Suprapubic skin (tissue), 4 donors: ENCODE measurements at places on chromosomes 11 and 22.
A peak's percentile ranks its signal among the peaks of the same experiment; 100 is the strongest.

- DNase-seq: no peak
- no peak overlapping the region for H3K27ac ChIP-seq
- no peak overlapping the region for H3K4me3 ChIP-seq
- peaks cover 37% of the 10 kb centered on the region for H3K27me3 ChIP-seq
- H3K36me3 ChIP-seq: no peaks in the 10 kb centered on the region
- H3K4me1 ChIP-seq: no peaks in the 10 kb centered on the region
These were observed 23.9 kb upstream of the IGSF9B start for GRCh38 chr11:133980665-133981064.

- no peaks in the 10 kb centered on the region for H3K27me3 ChIP-seq
- H3K4me1 ChIP-seq: no peaks in the 10 kb centered on the region
- H3K36me3 ChIP-seq: peaks cover 22% of the 10 kb centered on the region
- no peak overlapping the region for H3K27ac ChIP-seq
These were observed 69.5 kb downstream of the PRCP start for GRCh38 chr11:82830746-82831145.

GRCh38 chr11:132892876-132893275 is 639.4 kb downstream of the OPCML start:
- no peak overlapping the region for H3K27ac ChIP-seq
- no peaks in the 10 kb centered on the region for H3K4me1 ChIP-seq
- no peak overlapping the region for H3K4me3 ChIP-seq
- no peak for DNase-seq
- no peaks in the 10 kb centered on the region for H3K36me3 ChIP-seq

DNA sequence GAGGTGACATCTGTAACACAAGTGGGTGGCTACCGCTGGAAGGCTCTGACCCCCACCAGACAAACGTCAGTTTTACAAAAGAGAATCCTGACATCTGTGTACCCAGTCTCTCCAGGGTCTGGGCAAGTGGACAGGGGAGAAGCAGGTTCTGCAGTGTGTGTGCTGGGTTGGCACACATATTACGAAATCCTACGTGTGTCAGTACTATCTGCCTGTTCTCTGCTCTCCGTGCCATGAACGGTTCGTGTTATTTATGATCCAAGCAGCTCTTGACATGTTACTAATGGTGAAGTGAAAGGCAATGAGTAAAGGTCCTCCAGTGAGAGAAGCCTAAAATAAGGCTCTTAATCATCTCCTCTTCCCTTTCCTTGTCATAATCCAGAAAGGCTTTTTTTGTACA is 201.5 kb upstream of the MTMR2 start:
- no peak overlapping the region for H3K27ac ChIP-seq
- H3K4me1 ChIP-seq: peaks cover 46% of the 10 kb centered on the region
- DNase-seq: no peak
- no peaks in the 10 kb centered on the region for H3K27me3 ChIP-seq

- peaks cover 9% of the 10 kb centered on the region for H3K36me3 ChIP-seq
- DNase-seq: no peak
- H3K4me3 ChIP-seq: no peak overlapping the region
- no peak overlapping the region for H3K27ac ChIP-seq
- peaks cover 15% of the 10 kb centered on the region for H3K4me1 ChIP-seq
These were observed 18.2 kb downstream of the USP28 start for GRCh38 chr11:113856966-113857759.

DNA sequence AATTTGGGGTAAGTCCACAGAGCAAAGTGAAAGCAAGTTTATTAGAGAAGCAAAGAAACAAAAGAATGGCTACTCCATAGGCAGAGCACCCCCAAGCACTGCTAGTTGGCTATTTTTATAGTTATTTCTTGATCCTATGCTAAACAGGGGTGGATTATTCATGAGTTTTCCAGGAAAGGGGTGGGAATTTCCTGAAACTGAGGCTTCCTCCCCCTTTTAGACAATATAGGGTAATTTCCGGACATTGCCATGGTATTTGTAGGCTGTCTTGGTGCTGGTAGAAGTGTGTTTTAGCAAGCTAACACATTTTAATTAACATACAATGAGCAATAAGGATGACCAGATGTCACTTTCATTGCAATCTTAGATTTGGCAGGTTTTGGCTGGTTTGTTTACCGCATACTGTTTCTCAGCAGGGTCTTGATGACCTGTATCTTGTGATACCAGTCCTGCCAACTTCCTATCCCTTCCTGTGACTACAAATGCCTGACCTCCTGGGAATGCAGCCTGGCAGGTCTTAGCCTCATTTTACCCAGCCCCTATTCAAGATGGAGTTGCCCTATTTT is 937 bp upstream of the C1QTNF6 start:
- peaks cover 47% of the 10 kb centered on the region for H3K4me1 ChIP-seq
- H3K4me3 ChIP-seq: peak overlapping the region; percentile 42
- H3K27ac ChIP-seq: peak overlapping the region; percentile 83

GRCh38 chr22:49281467-49282340 is 546.0 kb downstream of the BRD1 start:
- peaks cover 73% of the 10 kb centered on the region for H3K27me3 ChIP-seq
- H3K4me1 ChIP-seq: no peaks in the 10 kb centered on the region

- no peak overlapping the region for H3K4me3 ChIP-seq
- H3K4me1 ChIP-seq: no peaks in the 10 kb centered on the region
- no peak for DNase-seq
- no peak overlapping the region for H3K27ac ChIP-seq
These were observed 17.9 kb downstream of the IFITM10 start for GRCh38 chr11:1732418-1733008.

GRCh38 chr11:84390441-84391078 is 1104.4 kb upstream of the CCDC90B start:
- H3K4me3 ChIP-seq: no peak overlapping the region
- no peaks in the 10 kb centered on the region for H3K4me1 ChIP-seq
- H3K36me3 ChIP-seq: no peaks in the 10 kb centered on the region
- no peaks in the 10 kb centered on the region for H3K27me3 ChIP-seq
- no peak overlapping the region for H3K27ac ChIP-seq
- DNase-seq: no peak

DNA sequence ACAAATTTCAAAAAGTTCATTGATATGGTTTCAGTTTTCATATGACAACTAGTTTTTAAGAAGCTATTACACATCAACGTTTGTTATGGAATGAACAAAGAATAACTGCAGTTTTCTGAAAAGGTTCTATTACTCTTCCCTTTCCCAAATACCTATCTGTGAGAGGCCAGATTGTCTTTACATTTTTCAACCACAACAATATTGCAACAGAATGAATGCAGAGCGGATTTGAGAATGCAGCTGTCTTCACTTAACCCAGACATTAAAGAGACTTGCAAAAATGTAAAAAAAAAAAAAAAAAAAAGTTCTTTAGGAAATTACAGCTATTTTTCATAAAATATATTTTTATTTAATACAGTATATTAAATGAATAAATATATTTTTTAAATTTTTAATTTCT is 250.8 kb downstream of the DDX10 start:
- DNase-seq: no peak
- no peaks in the 10 kb centered on the region for H3K4me1 ChIP-seq
- no peaks in the 10 kb centered on the region for H3K27me3 ChIP-seq
- H3K36me3 ChIP-seq: no peaks in the 10 kb centered on the region
- no peak overlapping the region for H3K4me3 ChIP-seq

- no peak for DNase-seq
- no peaks in the 10 kb centered on the region for H3K4me1 ChIP-seq
- no peaks in the 10 kb centered on the region for H3K36me3 ChIP-seq
- no peak overlapping the region for H3K4me3 ChIP-seq
- no peak overlapping the region for H3K27ac ChIP-seq
- no peaks in the 10 kb centered on the region for H3K27me3 ChIP-seq
These were observed 146.5 kb downstream of the TTC17 start for GRCh38 chr11:43505171-43505570.

- DNase-seq: peak; percentile 20
- H3K4me3 ChIP-seq: no peak overlapping the region
- peak overlapping the region; percentile 58 for H3K27ac ChIP-seq
- H3K36me3 ChIP-seq: peaks cover 70% of the 10 kb centered on the region
- H3K4me1 ChIP-seq: peaks cover 15% of the 10 kb centered on the region
These were observed 16.4 kb downstream of the RPL27A start for GRCh38 chr11:8698917-8699441.

- no peaks in the 10 kb centered on the region for H3K4me1 ChIP-seq
- no peaks in the 10 kb centered on the region for H3K27me3 ChIP-seq
These were observed 84.7 kb upstream of the AKIP1 start for GRCh38 chr11:8826139-8826786.

DNA sequence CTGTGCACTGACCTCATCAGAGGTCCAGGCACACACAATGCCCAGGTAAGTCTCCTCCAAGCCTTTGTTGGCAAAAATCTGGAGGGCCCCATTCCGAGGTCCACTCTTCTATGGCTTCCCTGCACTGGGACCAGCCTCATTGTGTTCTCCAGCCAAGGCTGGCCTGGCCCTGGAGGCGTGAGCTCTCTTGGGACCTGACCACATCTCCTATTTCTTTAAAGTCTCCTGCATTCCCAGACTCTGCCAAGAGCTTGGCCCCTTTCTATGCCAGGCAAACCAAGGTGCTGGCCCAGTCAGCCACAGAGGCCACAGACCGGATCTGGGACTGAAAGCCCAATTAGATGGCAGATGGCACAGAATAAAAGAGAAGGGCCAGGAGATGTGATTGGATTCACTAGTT is 55.1 kb downstream of the C11orf58 start:
- no peak for DNase-seq
- H3K27me3 ChIP-seq: no peaks in the 10 kb centered on the region
- H3K27ac ChIP-seq: no peak overlapping the region

DNA sequence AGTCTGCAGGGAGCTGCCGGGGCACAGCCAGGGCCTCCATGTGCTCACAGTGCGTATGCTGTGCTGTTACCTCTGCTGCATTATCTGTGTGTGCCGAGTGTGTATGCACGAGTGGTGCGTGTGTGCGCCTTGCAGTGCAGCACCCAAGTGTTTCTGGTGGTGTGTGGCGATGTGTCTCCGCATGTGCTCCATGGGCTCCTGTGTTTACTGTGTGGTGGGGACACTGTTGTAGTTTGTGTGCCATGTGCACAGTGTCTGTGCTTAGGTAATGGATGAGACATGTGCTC is 31.4 kb downstream of the KCNC1 start:
- no peak for DNase-seq
- no peaks in the 10 kb centered on the region for H3K36me3 ChIP-seq
- no peaks in the 10 kb centered on the region for H3K4me1 ChIP-seq
- no peaks in the 10 kb centered on the region for H3K27me3 ChIP-seq
- H3K27ac ChIP-seq: no peak overlapping the region

GRCh38 chr11:62233730-62234129 is 8.3 kb upstream of the SCGB1D2 start:
- no peak overlapping the region for H3K27ac ChIP-seq
- H3K36me3 ChIP-seq: no peaks in the 10 kb centered on the region
- no peak overlapping the region for H3K4me3 ChIP-seq
- DNase-seq: no peak

- H3K4me3 ChIP-seq: no peak overlapping the region
- DNase-seq: no peak
- H3K36me3 ChIP-seq: no peaks in the 10 kb centered on the region
These were observed 14.1 kb downstream of the TBX1 start for GRCh38 chr22:19774628-19775027.

DNA sequence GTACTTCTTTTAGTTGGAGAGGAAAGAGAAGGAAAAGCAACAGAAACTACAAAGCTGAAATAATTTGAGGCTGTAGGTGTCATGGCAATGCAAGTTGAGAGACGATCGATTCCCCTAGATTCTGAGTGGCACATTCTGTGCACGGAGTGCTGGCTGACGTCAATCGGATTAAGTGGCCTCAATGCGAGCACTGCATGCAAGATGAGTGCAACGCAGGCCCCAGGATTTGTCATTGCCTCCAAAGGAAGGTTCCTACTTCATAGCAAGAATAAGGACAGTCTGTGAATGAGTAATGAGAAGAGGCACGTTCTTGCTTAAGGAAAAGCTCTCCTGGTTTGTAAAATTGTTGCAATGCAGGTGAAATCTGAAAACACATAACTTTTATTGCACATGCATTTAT is 892.4 kb downstream of the KCNA4 start:
- H3K4me3 ChIP-seq: no peak overlapping the region
- no peak for DNase-seq
- no peak overlapping the region for H3K27ac ChIP-seq

DNA sequence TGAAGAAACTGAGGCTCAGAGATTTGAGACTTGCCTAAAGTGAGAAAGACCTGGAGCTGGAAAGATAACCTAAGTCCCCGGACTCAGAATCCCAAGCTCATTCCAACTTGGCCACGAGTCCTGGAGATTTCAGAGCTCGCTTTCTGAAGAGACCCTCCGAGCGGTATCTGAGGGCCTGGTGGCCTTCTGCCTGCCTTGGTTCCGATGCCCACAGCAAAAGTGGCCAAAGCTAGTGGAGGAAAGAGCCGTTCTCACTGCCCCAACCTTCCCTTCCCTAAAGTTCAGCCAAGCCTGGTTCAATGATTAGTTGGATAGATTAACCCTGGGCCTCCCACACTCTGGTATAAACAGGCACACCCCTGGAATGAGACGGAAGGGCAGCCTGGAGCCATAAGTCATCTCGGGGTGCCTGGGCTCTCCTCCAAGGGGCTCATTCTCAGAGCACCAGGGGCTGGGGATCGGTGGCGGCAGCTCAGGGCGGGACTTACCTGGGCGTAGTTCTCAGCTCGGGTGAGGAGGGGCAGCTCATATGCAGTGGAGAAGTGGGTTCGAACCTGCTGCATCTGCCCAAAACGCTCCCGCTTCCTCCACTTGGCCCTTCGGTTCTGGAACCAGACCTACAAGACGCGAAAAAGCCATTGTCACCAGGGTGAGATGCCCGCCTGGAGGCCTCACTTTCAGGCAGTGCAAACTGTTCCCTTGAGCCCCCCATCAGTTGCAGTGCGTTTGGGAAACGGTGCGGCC is 42.8 kb downstream of the ALX4 start:
- no peak for DNase-seq
- H3K27ac ChIP-seq: no peak overlapping the region
- no peak overlapping the region for H3K4me3 ChIP-seq
- no peaks in the 10 kb centered on the region for H3K36me3 ChIP-seq

DNA sequence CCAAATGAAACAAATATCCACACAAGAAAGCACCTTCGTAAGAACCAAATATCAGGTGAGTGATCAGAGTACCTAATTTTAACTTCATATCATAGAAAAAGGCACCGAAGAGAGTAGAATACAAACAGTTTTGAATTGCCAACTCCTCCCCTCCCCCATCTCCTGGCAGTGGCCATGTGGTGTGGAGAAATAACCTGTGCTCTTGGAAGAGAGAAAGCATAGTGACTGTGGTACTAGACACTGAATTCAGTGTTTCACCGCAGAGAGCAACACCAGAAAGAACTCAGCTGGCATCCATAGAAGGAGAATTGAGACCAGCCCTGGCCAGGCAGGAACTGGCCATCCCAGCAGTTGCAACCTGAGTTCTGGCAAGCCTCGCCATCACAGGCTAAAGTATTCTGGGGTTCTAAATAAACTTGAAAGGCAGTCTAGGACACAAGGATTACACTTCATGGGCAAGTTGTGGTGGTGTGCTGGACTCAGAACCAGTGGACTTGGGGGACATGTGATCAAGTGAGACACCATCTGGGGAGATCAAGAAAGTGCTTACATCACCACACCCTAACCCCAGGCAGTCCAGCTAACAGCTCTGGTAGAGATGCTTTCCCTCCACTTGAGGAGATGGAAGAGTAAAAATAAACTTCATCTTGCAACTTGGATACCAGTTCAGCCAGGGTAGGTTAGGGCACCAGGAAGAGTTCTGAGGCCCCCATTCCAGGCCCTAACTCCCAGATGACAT is 1003.2 kb downstream of the NTM start:
- no peak overlapping the region for H3K4me3 ChIP-seq
- H3K4me1 ChIP-seq: no peaks in the 10 kb centered on the region
- no peaks in the 10 kb centered on the region for H3K36me3 ChIP-seq
- no peak overlapping the region for H3K27ac ChIP-seq
- H3K27me3 ChIP-seq: no peaks in the 10 kb centered on the region
- no peak for DNase-seq

- peak within 1 kb of the TSS; percentile 89 for H3K27ac ChIP-seq
- no peaks in the 10 kb centered on the region for H3K36me3 ChIP-seq
- H3K27me3 ChIP-seq: no peaks in the 10 kb centered on the region
- H3K4me3 ChIP-seq: peak within 1 kb of the TSS; percentile 98
- H3K4me1 ChIP-seq: peaks cover 37% of the 10 kb centered on the region
These were observed at the start of gene TMX2 for GRCh38 chr11:57712256-57713150. Gene TMX2 (plus strand): TSS chr11:57712593. CDS start chr11:57712619, 26 bp downstream.
